ENCODE measurements at places on chromosomes 11 and 22. TPM values are rescaled to one million over a fixed set of nuclear protein-coding genes. Genes with fewer than 3 reads are reported as not detected.

DNA sequence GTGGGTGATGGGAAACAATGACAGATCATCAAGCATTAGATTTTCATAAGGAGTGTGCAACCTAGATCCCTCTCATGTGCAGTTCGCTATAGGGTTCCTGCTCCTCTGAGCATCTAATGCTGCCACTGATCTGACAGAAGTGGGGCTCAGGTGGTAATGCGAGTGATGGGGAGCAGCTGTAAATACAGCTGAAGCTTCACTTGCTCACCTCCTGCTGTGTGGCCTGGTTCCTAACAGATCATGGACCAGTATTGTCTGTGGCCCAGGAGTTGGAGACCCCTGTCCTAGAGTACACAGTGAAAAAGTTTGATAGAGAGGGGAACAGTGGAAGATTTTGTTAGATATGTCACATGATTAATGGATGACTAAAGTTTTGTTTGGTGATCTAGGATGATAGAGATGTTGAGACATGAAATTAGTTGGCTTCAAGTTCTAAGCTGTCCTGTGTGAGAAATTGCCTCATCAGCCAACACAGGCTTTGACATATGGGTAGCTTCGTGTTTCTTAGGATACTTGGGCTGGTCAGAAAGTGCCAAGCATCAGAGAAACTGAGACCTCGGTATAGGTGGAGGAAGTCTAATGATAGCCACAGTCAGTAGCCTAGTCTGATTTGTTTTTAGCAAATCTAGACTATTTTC, 47.4 kb downstream of the ARHGEF12 start:
- no peak for DNase-seq

The QSER1 gene
- total RNA-seq, result 23.7 TPM

GRCh38 chr11:77444261-77444660, 29.6 kb downstream of the PAK1 start:
- no peak for DNase-seq

DNA sequence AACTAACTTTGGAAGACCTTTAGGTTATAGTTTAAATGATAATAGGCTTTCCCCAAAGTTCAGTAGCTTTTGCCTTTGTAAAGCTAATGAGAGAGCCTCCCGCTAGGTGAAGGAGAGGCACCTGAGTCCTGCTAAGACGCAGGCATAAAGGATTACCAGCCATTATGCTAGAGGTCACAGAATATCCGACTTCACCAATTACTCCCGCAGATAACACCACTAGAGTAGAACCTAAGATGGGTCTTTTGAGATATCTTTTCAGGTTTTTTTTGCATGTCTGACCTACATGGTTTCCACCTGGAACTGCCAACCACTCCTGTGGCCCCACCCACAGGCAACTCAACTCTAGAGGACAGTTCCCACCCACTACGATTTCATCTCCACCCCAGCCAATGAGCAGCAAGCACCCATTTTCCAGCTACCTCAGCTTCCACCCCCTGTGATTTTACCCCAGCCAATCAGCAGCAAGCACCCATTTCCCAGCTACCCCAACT, 314.3 kb downstream of the BRD1 start:
- peak; percentile 80 for DNase-seq

- peak; percentile 41 for DNase-seq
Observed at GRCh38 chr22:32444068-32444467, 20.2 kb downstream of the BPIFC start.

The RIBC2 gene
- total RNA-seq, result 1.9 TPM

All from H7 (cell line).